ENCODE measurements at places on chromosomes 7 and 10. TPM values are rescaled to one million over a fixed set of nuclear protein-coding genes. Genes with fewer than 3 reads are reported as not detected.

The CFAP43 gene
- total RNA-seq, result 2.7 TPM

DNA sequence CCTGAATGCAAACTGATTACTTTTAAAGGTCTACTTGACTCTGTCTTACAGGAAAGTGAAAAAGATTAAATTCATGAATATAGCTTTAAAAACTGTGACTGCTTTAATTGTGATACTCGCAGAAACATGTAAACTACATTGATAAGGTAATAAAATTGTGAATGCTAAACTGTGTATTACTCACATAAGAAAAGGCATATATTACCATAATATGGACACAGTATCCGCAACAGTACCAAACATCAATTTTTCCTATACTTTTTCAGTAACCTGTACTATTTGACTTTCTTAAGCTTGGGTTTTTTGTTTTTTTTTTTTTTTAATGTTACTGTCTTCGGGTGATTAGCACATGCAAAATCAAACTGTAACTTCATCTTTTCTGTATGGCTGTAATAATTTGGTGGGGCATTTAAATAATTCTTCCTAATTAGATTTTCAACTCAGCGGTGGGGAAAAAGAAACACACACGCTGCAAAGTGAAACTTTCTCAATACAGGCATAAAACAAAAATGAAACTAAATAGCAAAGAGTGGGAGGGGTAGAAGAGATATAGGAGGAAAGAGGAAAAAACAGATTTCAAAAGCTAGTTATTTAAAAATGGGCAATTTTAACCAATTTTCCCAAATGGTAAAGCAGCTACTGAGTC lies 23.2 kb downstream of the NT5C3A start:
- DNase-seq, result no peak
- no peaks in the 10 kb centered on the region for H3K4me1 ChIP-seq
- H3K27me3 ChIP-seq, result no peaks in the 10 kb centered on the region
- no peak overlapping the region for H3K4me3 ChIP-seq
- no peak overlapping the region for H3K27ac ChIP-seq

DNA sequence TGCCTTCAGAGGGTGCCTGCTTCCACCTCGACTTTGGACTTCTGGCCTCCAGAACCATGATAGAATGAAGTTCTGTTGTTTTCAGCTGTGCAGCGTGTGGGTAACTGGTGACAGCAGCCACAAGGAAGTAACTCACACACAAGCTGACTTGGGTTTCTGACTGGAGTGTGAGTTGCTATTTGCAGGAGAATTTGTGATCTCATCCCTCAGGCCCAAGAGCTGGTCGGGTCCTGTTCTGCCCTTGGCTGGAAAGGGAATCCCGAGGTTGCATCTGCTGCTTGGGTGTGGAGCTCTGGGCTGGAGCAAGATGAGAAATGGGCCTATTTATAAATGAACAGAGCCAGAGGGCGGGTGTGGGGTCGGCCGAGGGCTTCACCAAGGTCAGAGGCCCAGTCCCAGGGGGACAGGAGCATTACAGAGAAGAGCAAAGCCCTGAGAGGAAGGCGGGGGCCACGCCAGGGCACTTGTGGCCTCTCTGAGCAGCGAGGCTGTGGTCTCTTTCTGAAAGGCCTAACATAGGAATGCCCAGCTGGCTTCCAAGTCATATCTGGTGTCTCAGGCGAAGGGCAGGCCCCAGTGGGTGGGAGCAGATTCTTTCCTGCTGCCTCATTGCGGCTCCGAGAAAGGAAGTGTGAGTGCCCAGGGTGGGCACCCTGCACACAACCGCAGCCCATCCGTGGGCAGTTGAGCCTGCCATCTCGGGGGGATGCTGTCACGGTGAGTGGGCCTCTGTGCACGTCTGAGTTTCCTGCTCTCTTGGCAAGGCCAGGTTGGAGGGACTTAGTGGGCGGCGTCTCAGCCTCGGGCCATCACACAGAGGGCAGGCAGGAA lies 26.5 kb upstream of the C10orf71 start:
- H3K4me1 ChIP-seq, result no peaks in the 10 kb centered on the region
- no peak overlapping the region for H3K4me3 ChIP-seq
- DNase-seq, result no peak
- H3K36me3 ChIP-seq, result no peaks in the 10 kb centered on the region
- no peak overlapping the region for H3K27ac ChIP-seq
- no peaks in the 10 kb centered on the region for H3K27me3 ChIP-seq

DNA sequence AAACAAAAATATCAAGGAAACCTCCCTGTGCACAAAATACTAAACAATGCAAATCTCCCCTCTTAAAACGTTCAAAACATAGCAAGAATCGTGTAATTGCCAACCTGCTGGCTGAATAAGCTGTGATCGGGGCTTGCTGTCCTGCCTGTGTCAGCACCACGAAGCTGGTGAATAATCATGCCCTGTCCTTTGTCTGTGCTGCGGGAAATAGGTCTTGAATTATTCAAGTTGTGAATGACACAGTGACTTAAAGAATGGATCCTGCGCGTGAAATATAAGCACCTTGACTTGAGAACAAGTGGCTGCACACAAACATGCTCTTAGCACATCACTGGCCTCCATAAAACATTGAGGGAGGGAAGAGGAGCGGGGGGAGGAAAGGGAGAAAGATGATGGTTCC lies 130.2 kb downstream of the OAT start:
- no peak overlapping the region for H3K27ac ChIP-seq
- H3K36me3 ChIP-seq, result no peaks in the 10 kb centered on the region
- H3K4me3 ChIP-seq, result no peak overlapping the region
- no peaks in the 10 kb centered on the region for H3K27me3 ChIP-seq

DNA sequence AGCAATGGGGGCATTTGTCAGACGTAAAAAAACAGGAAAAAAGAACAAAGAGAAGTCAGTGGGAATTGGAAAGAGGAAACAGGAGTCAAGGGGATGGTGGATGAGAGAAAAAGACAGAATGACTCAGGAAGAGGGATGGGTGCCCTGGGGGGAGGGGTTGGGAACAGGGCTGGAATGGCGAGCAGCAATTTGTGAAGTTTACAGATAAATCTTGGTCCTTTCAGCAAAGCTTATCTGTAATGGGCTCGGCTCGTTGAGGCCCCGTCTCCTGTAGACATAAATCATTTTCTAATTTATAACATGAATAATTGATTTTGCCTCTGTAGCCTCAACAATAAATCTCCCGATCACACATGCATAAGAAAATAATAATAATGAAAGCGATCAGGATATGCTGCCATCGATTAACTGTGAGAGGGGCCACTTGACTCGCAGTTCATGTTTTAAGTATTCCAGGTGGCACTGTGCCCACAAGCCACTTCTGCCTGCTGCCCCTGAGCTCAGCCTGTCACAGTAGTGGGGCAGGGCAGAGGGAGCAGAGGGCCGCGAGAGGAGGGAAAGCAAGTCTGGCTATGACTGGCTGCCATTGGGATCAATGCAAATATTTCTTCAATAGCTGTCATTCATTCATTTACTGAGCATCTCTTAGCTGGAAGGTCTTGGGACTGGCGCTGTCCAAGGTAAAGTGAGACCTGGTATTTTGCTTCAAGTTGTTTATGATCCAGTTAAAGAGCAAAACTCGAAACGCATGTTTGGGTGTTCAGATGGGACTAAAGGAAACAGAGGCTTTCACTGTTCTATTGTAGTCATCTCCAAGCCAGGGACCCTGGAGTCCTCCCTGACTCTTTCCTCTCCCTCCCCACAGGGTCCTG lies 47.4 kb upstream of the R3HCC1L start:
- H3K4me1 ChIP-seq, result no peaks in the 10 kb centered on the region
- no peak for DNase-seq
- H3K36me3 ChIP-seq, result no peaks in the 10 kb centered on the region
- H3K27me3 ChIP-seq, result no peaks in the 10 kb centered on the region

- H3K4me1 ChIP-seq, result no peaks in the 10 kb centered on the region
- no peak overlapping the region for H3K4me3 ChIP-seq
- H3K27me3 ChIP-seq, result peaks cover 4% of the 10 kb centered on the region
- no peaks in the 10 kb centered on the region for H3K36me3 ChIP-seq
Observed at GRCh38 chr10:79018521-79019011, 50.2 kb upstream of the ZMIZ1 start.

The GRID1 gene
- total RNA-seq, result 0.31 TPM

The SPDYE2 gene
- total RNA-seq, result not detected

GRCh38 chr7:38535073-38535472 lies 96.1 kb downstream of the AMPH start:
- no peak overlapping the region for H3K27ac ChIP-seq
- no peak for DNase-seq
- H3K27me3 ChIP-seq, result no peaks in the 10 kb centered on the region
- no peak overlapping the region for H3K4me3 ChIP-seq
- H3K4me1 ChIP-seq, result no peaks in the 10 kb centered on the region

DNA sequence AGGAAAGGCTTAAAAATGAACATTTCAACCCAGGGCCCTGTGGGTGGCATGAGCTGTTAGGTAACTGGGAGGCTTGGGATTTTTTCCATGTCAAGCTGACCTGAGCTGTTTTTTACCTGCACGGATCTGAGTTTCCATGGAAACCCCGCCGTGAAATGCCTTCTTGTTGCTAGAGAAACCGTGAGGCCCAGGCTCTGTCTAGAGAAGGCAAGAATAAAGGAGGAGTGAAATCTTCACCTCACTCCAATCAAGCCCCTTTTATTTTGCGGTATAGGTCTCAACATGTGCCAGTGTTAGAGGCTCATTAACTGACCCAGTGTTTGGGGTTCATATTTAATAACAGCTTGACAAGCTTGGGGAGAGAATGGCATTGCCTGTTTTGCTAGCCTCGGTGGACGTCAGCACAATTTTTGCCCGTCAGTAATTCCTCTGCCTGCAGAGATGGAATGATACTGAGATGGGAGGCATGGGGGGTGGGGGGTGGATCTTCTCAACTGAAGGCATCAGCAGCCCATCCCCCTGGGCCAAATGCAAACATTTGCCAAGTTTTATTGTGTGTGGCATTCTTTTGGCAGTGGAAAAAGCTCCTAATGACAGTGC lies 48.9 kb upstream of the PDCD4 start:
- H3K27me3 ChIP-seq, result no peaks in the 10 kb centered on the region
- peak overlapping the region; percentile 44 for H3K27ac ChIP-seq
- DNase-seq, result peak; percentile 74
- H3K4me1 ChIP-seq, result peaks cover 48% of the 10 kb centered on the region
- peak overlapping the region; percentile 15 for H3K4me3 ChIP-seq
- no peaks in the 10 kb centered on the region for H3K36me3 ChIP-seq

- no peak overlapping the region for H3K4me3 ChIP-seq
- DNase-seq, result no peak
- no peaks in the 10 kb centered on the region for H3K27me3 ChIP-seq
- peaks cover 6% of the 10 kb centered on the region for H3K4me1 ChIP-seq
- no peak overlapping the region for H3K27ac ChIP-seq
Observed at GRCh38 chr10:86692664-86693063, 24.4 kb downstream of the LDB3 start.

DNA sequence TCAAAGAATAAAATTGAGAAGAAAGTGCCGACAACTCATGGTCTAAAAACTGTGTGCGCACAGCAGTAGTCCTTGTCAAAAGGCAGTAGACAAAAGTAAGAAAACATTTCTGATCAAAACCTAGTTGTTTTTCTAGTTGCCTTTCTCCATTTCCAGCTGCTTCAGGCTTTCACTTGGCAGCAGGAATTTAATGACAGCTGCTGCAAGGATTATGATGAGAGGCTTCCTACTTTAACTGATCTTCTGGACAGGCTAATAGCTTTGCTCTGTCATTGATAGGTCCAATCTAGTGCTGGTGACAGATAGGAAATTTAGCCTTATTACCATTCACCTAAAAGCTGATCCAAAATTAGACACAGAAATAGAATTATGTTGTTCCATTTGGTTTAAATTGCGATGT lies 110.7 kb upstream of the SEMA3C start:
- no peak overlapping the region for H3K4me3 ChIP-seq
- no peaks in the 10 kb centered on the region for H3K36me3 ChIP-seq
- no peak overlapping the region for H3K27ac ChIP-seq
- DNase-seq, result no peak
- no peaks in the 10 kb centered on the region for H3K27me3 ChIP-seq

DNA sequence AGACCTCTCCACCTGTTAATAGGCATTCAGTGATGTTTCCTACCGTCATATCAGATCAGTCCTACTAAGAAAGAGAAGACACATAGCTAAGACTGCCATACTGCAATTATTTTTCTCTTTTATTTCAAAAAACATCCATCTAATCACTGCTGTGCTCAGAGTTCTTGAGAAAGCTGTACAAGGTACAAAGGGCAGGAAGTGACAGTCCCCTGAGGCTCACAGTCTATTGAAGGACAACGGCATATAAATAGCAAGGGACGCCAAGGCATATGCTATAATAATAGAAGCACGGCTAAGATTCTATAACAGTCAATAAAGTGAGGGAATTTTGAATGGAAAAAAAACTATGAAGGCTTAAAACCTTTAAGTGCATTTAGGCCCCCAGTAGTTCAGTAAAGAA lies 415.3 kb upstream of the NRP1 start:
- no peak overlapping the region for H3K4me3 ChIP-seq
- DNase-seq, result no peak
- peaks cover 5% of the 10 kb centered on the region for H3K4me1 ChIP-seq
- no peak overlapping the region for H3K27ac ChIP-seq

DNA sequence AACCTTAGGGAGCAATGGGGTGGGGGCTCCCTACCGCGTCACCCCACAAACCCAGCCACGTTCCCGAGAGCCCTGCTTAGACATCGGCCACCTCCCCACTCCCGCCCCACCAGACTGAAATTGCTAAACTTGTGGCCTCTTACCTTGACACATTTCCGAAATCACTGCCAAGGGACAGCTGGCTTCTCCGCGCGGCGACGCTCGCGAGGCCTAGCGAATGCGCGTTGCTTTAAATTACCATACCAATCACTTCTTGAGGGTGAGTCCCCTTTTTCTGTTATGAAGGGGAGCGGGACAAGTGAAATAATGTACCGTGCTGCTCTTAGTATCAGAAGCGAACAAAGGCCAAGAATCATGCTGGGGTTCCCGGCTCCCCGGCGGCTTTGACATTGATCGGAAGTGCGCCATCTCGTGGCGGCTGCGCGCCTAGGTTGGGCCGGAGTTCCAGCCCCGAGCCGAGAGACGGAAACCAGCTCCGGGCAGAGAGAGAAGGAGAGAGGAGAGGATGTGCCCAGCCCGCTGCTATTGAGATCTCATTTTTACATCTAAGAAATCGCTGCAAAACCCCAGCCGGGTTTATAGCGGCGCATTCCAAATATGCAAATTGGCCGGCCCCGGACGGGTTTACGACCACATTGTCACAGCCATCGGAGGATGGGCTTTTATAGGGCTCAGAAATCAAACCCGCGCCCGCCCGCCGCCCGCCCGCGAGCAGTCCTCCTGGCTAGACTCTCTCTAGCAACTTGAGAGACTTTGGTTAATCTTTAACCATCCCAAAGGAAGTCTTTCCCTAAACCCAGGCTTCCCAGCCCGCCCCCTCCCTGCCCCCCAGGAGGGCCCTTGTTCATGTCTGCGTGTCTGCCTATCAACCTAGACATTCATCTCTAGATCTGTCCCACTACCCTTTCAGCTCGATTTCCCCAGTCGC lies 5.3 kb downstream of the HOXA11 start:
- H3K4me3 ChIP-seq, result no peak overlapping the region
- peaks cover 14% of the 10 kb centered on the region for H3K4me1 ChIP-seq
- peaks cover 100% of the 10 kb centered on the region for H3K27me3 ChIP-seq
- DNase-seq, result peak; percentile 62
- no peak overlapping the region for H3K27ac ChIP-seq

All from neural progenitor cell (in vitro differentiated cells).